Activated CD4-positive, alpha-beta T cell treated with anti-CD3 and anti-CD28 coated beads, Interleukin-2, amount 10 ng/mL, durations not matched to agents 24 days and 14 days (primary cell): ENCODE measurements at places on chromosomes 11 and 22. TPM values are rescaled to one million over a fixed set of nuclear protein-coding genes. Genes with fewer than 3 reads are reported as not detected.

The GVQW3 gene
- total RNA-seq, result 3.7 and 4.3 TPM in 2 replicates

The PCNX3 gene
- total RNA-seq, result 52.0 and 55.1 TPM in 2 replicates

GRCh38 chr11:36345535-36346141, 49.5 kb downstream of the PRR5L start:
- peak; percentile 54 for DNase-seq

The LARGE1 gene
- total RNA-seq, result 0.47 TPM in 1 of 2 replicates, not detected in the other

DNA sequence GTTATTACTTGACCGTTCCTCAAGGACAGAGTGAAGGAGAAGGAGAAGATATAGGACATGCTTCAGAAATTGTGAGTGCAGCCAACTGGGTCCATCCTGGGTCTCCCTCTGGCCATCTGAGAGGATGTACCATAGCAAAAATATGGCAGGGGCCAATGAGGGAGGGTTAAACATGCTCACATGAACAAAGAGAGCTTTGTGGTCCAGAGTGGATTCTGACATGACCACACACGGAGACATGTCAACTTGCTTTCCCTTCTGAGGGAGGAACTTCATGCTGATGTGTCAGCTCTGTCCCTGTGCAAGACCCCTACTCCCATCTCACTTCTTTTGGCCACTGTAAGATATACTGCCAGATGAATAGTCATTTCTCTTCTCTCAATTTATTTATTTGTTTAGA, 3.0 kb upstream of the UBASH3B start:
- no peak for DNase-seq

- no peak for DNase-seq
Measured at GRCh38 chr11:78081583-78081982, 1.9 kb upstream of the NDUFC2 start.

The ZNF215 gene
- 3.4 and 3.6 TPM in 2 replicates for total RNA-seq

GRCh38 chr11:64694821-64695365, 28.1 kb downstream of the NRXN2 start:
- no peak for DNase-seq

GRCh38 chr11:117421476-117421875, 93.8 kb downstream of the CEP164 start:
- DNase-seq, result no peak

The BTBD18 gene
- total RNA-seq, result not detected in 2 replicates

DNA sequence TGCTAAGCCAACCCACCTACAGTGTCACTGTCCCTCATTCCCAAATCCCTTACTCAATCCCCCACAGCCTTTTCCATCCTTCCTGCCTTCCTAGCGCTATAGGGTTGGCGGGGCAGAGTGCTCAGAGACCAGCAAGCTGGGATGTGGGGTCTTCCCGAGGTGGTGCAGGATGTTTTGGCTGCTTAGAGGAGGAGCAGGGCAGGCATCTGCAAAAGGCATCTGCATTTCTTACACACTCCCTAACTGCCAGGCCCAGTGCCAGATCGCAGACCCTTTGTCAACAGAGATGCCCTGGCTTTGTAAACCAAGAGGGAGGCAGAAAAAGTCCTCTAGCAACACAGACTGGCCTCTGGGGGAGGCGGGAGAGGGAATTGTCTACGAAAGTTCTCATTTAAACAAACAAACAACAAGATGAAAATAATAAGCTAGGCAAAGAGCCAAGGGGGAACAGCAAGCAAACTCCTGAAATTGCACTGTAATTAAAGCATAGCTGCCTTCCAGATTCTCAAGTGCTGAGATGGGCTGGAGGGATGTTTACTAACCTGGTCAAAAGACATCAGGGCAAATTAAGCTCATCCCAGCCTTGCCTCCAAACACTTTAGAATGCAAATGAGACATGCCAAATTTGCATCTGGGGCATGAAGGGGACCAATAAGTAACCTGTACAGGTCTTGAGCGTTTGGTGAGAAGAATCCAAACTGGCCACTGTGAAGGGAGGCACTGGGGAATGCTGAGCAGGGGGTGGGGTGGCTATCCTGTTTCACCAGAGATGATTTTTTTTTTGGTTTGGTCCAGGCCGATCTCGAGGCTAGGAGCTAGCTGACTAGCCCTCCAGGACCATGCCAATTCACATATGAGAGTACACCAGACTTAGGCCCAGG, 38.1 kb upstream of the ADA2 start:
- DNase-seq, result no peak

- no peak for DNase-seq
Measured at GRCh38 chr22:18065256-18065655, 12.5 kb upstream of the PEX26 start.

The RIC8A gene
- 118 and 128 TPM in 2 replicates for total RNA-seq

DNA sequence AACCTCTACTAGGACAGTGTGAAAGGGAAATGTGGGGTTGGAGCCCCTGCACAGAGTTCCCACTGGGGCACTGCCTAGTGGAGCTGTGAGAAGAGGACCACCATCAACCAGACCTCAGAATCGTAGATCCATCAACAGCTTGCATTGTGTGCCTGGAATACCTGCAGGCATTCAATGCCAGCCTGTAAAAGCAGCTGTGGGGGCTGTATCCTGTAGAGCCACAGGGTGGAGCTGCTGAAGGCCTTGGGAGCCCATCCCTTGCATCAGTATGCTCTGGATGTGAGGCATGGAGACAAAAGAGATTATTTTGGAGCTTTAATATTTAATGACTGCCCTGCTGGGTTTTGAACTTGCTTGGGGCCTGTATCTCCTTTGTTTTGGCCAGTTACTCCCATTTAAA, 46.3 kb downstream of the PGR start:
- DNase-seq, result no peak

DNA sequence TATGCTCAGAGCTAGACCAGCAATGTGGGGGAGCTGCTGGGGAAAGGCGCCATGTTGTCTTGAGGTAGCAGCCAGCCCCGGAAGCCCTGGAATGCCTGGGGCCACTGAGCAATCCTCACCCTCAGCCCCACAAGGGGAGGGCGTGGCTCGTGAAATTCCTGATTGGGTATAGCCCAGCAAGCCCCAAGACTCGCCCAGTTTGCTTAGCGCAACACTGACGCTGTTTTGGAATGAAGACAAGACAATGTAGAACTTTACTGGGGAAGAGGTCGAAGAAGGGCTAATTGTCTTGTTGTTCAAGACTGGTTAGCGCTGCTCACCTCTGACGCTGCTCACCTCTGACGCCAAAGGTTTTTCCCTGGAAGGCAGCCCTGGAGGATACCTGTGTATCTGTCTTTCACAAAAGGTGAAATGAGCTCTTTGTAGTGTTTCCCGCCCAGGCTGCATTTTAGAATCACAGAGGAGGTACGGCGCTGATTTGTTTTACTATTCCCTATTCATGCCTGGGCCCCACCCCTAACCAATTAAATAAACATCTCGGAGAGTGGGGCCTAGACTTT, 47.6 kb downstream of the ST3GAL4 start:
- DNase-seq, result no peak

GRCh38 chr11:30000986-30001750, 15.7 kb downstream of the KCNA4 start:
- no peak for DNase-seq

DNA sequence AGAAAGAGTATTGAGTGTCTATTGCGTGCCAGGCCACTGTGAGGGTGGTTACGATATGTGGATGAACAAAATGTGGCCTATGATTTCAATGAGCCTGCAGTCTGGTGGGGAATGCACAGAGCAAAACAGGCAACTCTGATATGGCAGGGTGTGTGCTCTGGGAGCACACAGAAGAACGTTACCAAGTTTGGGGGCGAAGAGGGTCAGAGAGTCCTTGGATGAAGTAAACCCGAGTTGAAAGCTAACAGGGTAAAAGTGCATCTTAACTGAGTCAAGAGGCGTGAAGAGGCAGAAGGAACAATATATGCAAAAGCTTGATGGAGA, 258 bp downstream of the CFAP68 start:
- no peak for DNase-seq

DNA sequence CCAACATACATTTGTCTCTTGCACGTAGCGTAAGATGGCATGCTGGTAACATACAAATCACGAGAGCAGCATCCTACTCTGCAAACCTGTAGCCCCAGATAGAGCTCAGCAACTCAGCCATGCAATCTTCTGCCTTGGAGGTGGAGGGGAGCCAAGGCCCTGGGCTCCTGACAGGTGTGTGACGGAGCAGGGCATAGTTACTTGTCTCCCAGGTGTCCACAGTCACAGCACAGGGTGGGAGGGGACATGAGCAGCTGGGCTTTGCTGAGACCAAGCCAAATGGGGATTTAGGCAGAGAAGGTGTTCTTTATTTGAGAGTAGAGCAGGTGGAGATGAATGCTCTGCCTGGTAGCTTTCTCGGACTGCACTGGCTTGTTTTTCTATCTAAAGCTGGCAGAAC, 111.7 kb downstream of the TEAD1 start:
- no peak for DNase-seq

GRCh38 chr11:118622376-118623268, 15.2 kb downstream of the PHLDB1 start:
- no peak for DNase-seq

- DNase-seq, result no peak
Measured at GRCh38 chr11:16773981-16774935, 35.8 kb downstream of the C11orf58 start.

DNA sequence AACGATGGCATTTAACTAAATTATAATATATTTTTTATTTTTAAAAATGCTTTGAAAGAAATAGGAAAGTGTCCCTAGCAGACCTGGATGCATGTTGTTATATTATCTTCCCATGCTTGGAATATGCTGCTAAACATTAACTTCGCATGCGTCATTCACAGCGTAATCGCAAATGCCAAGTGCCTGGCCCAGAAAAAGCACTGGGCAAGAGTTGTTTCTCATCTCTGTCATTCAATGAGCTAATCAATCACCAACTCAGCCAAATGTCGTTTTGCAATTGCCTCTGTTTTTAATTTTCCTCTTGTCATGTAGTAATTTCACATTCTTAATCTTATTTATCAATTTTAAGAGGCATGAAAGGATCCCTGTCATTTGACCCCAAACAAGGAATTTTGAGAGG, 1421.9 kb downstream of the BRD1 start:
- no peak for DNase-seq

The BCL2L13 gene
- total RNA-seq, result 34.0 and 39.6 TPM in 2 replicates

GRCh38 chr11:69531071-69531716, 49.7 kb downstream of the LINC01488 start:
- no peak for DNase-seq

GRCh38 chr22:23217171-23218052, 37.1 kb downstream of the BCR start:
- no peak for DNase-seq

The NAALADL1 gene
- 12.5 and 13.0 TPM in 2 replicates for total RNA-seq

The FOLR3 gene
- total RNA-seq, result not detected in 2 replicates

DNA sequence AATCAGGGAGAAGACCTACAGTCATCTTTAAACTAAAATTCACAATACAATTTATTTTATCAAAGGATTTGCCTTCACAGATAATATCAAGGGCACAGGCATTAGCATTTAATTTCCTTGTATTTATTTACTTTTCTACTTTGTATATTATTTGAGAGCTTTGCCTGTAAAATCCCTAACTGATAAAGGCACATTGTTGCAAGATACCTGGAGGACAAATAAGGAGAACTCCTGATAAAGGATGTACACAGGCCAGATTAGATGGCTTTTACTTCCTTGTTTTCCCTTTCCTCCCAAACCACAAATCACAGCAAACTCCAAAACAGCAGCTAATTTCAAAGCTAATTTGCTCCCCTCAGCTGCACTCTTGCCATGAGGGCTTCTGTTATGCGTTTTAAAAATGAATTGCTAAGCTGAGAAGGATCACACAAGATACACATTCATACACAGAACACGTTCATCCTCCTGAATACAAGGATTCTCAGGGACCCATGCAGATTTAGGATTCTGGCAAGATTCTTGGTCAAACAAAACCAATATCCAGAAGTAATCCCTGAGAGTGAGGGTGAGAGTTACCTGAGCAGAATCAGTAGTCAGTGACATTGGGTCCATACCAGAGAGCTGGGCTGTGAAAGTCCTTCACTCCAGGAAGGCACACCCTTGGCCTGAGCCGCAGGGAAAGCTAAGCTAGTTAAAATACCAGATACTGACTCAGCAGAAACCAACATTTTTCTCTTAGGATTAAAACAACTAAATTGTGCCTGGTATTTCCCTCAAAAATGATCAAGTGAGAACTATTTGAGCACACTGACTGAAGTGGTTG, 100.3 kb upstream of the CLPB start:
- no peak for DNase-seq

The GPR83 gene
- 0.05 TPM in 1 of 2 replicates, not detected in the other for total RNA-seq

- DNase-seq, result no peak
Measured at GRCh38 chr11:132101881-132102280, 731.5 kb downstream of the NTM start.

The UPK3A gene
- total RNA-seq, result not detected in 2 replicates

GRCh38 chr11:78840623-78841022, 266.0 kb upstream of the NARS2 start:
- no peak for DNase-seq

The GSTP1 gene
- total RNA-seq, result 305 and 312 TPM in 2 replicates

DNA sequence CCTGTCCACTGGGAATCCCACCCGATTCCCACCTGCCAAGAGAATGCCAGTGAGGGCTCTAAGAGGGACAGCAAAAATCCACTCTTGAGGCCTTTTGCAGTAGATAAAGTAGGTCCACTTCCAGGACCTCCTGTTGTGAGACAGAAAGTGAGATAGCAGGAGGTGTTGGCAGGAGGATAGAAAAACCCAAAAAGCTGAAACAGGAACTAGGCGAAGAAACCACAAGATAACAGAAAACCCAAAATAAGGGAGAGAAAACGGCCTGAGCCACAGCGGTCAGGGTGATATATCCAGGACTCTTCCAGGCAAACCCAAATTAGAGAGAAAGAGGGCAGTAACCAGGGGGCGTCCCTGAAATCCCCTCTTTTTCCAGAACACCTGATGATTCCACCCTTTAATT, 79.7 kb upstream of the LINC01488 start:
- DNase-seq, result no peak

DNA sequence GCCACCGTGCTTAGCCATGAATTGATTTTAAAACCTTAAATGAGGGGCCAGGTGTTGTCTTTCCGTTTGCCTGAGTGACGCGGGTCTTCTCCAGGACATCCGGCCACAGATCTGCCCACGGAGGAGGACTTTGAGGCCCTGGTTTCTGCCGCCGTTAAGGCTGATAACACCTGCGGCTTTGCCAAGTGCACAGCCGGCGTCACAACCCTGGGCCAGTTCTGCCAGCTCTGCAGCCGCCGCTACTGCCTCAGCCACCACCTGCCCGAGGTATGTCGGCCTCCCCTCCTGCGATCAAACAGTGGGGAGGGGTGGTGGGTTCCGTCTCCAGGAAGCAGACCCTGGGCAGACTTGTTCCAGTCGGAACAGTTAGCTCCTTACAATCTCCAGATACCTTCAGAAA, 34.4 kb downstream of the IGHMBP2 start:
- no peak for DNase-seq

DNA sequence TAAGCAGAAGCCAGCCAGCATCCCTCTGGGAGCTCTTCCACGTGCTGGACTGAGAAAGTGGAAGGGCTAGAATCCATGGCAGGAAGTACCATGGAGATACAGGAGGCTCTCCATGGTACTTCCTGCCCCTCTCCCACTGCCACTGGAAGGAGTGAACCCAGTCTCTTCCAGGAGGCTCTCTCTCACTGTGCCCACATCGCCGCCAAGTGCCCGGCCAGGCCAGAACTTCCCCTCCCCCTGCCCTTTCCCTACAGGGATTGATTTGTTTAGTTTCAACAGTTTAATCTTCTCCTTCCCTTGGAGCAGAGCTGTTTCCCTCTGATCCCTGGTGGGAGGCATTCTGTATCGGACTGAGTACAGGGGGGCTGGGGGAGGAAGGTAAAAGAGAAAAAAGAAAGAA, 133.6 kb downstream of the DSCAML1 start:
- DNase-seq, result no peak

The DDIAS gene
- total RNA-seq, result 25.2 and 26.9 TPM in 2 replicates

- no peak for DNase-seq
Measured at GRCh38 chr22:30004101-30004500, 76.2 kb upstream of the HORMAD2 start.

GRCh38 chr22:17726006-17726927, 48.0 kb downstream of the BID start:
- no peak for DNase-seq

The OR10A2 gene
- total RNA-seq, result not detected in 2 replicates

GRCh38 chr11:75603791-75604736, 42.0 kb downstream of the SERPINH1 start:
- DNase-seq, result no peak
